ENCODE measurements at places on chromosomes 6 and 20. TPM values are rescaled to one million over a fixed set of nuclear protein-coding genes. Genes with fewer than 3 reads are reported as not detected.
A peak's percentile ranks its signal among the peaks of the same experiment; 100 is the strongest.

GRCh38 chr20:33702861-33703260, 16.7 kb upstream of the E2F1 start:
- no peak for DNase-seq
- peaks cover 16% of the 10 kb centered on the region for H3K36me3 ChIP-seq
- H3K27ac ChIP-seq, result no peak overlapping the region

GRCh38 chr6:68054756-68055155, 580.3 kb upstream of the ADGRB3 start:
- no peak overlapping the region for H3K4me3 ChIP-seq
- H3K27ac ChIP-seq, result no peak overlapping the region
- H3K4me1 ChIP-seq, result no peaks in the 10 kb centered on the region

DNA sequence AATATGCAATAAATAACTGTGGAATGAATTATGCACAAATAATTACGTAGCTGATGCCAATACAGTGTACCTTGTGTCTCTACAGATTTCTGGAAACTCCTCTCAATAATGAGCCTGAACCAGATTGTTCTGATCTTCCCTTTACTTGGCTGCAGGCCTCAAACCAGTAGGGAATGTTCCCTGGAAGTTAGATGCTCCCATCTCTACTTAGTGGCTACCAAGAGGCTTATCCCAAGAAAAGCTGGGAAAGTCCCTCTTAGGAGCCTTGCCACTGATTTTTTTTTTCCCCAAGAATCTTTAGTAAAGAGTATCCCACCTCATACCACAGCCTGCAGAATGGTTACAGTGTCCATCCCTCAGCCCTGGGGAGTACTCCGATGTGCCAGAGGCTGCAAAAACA, 702.1 kb downstream of the RFPL4B start:
- no peaks in the 10 kb centered on the region for H3K36me3 ChIP-seq
- H3K4me3 ChIP-seq, result no peak overlapping the region
- no peaks in the 10 kb centered on the region for H3K27me3 ChIP-seq
- H3K27ac ChIP-seq, result no peak overlapping the region

GRCh38 chr6:54730767-54731630, 115.6 kb upstream of the FAM83B start:
- no peaks in the 10 kb centered on the region for H3K4me1 ChIP-seq
- no peak for DNase-seq
- H3K27me3 ChIP-seq, result no peaks in the 10 kb centered on the region
- H3K36me3 ChIP-seq, result no peaks in the 10 kb centered on the region

GRCh38 chr6:24761193-24761835, 13.4 kb upstream of the GMNN start:
- no peaks in the 10 kb centered on the region for H3K36me3 ChIP-seq
- DNase-seq, result no peak
- H3K27ac ChIP-seq, result no peak overlapping the region
- H3K4me1 ChIP-seq, result no peaks in the 10 kb centered on the region
- H3K4me3 ChIP-seq, result no peak overlapping the region
- no peaks in the 10 kb centered on the region for H3K27me3 ChIP-seq

- peaks cover 16% of the 10 kb centered on the region for H3K4me1 ChIP-seq
- H3K27me3 ChIP-seq, result no peaks in the 10 kb centered on the region
- no peak overlapping the region for H3K4me3 ChIP-seq
- no peak for DNase-seq
- no peak overlapping the region for H3K27ac ChIP-seq
Observed at GRCh38 chr20:63967330-63968135, 2.2 kb downstream of the ZNF512B start.

DNA sequence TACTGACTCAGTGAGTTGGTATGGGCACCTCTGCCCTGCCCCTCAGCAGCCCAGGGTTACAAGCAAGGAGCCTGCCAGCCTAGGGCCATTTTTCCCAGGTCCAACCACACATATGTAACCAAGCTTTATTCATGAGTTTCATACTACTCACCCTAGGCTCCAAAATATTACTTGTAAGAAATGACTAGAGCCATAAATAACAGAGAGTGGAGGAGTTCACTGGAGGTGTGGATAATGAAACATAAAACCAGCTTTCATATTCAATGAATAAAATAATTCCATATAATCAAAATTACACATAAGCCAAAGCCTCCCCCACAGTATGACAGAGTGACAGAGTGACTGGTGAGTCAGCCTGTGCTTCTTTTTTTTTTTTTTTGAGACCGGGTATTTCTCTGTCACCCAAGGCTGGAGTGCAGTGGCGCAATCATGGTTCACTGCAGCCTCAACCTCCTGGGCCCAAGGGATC, 229.8 kb upstream of the SASH1 start:
- H3K4me1 ChIP-seq, result no peaks in the 10 kb centered on the region
- DNase-seq, result no peak
- H3K27ac ChIP-seq, result no peak overlapping the region

GRCh38 chr6:128487055-128487454, 33.3 kb downstream of the PTPRK start:
- no peak overlapping the region for H3K4me3 ChIP-seq
- no peaks in the 10 kb centered on the region for H3K27me3 ChIP-seq
- no peaks in the 10 kb centered on the region for H3K4me1 ChIP-seq
- H3K36me3 ChIP-seq, result no peaks in the 10 kb centered on the region
- H3K27ac ChIP-seq, result no peak overlapping the region
- no peak for DNase-seq

- DNase-seq, result no peak
- peak overlapping the region; percentile 99 for H3K27ac ChIP-seq
- peaks cover 9% of the 10 kb centered on the region for H3K4me1 ChIP-seq
- no peaks in the 10 kb centered on the region for H3K27me3 ChIP-seq
Observed at GRCh38 chr20:45407067-45407745, 883 bp upstream of the DBNDD2 start.

- H3K36me3 ChIP-seq, result no peaks in the 10 kb centered on the region
- no peaks in the 10 kb centered on the region for H3K27me3 ChIP-seq
- no peak overlapping the region for H3K4me3 ChIP-seq
- peaks cover 6% of the 10 kb centered on the region for H3K4me1 ChIP-seq
Observed at GRCh38 chr6:169051371-169051770, 202.3 kb downstream of the THBS2 start.

DNA sequence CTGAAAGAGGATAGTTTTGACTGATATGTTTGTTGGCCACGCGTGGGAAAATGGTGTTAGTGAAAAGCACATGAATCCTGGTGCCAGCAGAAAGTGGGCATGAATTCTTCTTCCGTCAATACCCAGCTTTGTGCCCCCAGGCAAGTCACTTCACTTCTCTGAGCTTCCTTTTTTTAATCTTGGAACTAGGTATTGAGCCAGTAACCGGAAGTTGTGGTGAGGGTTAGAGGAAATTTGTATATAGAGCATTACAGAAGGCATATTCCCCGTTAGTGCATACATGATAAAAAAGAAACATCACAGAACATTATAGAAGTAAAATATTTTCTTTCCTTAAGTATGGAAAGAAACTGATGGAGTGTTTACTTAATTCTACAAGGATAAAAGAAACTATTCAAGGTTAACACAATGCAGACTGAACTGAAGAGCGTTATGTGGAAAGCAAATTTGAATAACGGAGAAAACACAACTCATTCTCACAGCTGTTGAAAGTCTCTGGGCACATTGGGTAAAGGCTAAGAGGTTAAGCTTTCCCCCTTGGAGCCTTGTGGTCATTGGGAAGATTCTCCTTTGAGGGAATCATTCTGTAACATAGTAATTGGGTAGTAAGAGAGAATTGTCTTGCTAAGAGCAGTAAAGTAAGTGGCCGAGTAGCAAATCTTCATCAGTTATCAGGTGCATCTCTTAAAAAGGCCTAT, 223.1 kb downstream of the BCAS1 start:
- H3K27ac ChIP-seq, result no peak overlapping the region
- no peaks in the 10 kb centered on the region for H3K27me3 ChIP-seq

GRCh38 chr6:85460921-85461797, 11.3 kb downstream of the NT5E start:
- no peak overlapping the region for H3K4me3 ChIP-seq
- H3K27me3 ChIP-seq, result no peaks in the 10 kb centered on the region
- peak overlapping the region; percentile 90 for H3K27ac ChIP-seq
- DNase-seq, result no peak
- H3K36me3 ChIP-seq, result no peaks in the 10 kb centered on the region
- peaks cover 82% of the 10 kb centered on the region for H3K4me1 ChIP-seq

DNA sequence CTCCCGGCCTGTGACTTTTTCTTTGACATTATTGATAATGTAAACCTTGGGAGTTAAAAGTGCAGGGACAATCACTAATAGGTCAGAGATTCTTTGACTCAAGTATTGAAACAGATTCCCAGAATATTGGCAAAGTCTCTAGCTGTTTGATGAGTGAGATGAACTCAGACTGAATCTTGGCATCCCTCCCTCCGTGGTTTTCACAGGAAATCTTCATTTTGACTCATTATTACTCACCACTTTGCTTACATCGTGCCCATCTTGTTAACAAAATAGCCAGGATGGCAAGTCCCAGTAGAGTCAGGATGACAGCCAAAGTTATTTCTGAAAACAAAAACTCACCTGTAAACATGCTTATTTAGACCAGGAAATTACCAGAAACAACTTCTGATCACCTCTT, 2.0 kb downstream of the TSBP1 start:
- DNase-seq, result no peak
- H3K27me3 ChIP-seq, result no peaks in the 10 kb centered on the region
- no peaks in the 10 kb centered on the region for H3K36me3 ChIP-seq
- no peaks in the 10 kb centered on the region for H3K4me1 ChIP-seq
- no peak overlapping the region for H3K27ac ChIP-seq
- no peak overlapping the region for H3K4me3 ChIP-seq

DNA sequence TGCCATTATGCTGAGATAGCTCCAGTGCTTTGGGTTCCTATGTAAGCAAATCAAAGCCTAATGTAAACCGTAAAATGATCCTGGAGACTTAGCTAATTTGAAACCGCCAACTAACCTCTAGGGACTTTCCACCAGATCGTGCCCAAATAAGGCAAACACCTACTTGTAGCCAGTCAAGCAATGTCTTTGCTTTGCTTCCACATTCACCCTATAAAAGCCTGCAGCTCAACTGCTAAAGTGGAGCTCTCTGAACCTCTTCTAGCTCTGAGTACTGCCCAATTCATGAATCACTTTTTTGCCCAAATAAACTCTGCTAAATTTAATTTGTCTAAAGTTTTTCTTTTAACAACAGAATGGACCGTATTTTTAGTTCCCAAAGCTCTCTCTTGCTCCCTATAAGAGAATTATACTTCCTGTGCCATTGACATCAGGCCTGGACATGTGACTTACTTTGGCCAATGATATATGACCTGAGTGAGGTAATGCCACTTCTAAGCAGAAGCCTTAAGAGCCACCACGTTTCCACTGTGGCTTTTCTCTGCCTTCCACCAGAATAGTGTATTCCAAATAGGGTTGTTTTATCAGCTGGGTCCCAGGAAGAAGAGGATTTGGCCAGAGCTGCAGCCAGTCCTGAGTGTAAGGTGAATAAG, 34.8 kb upstream of the PSMF1 start:
- no peak overlapping the region for H3K27ac ChIP-seq
- H3K4me3 ChIP-seq, result no peak overlapping the region
- H3K36me3 ChIP-seq, result no peaks in the 10 kb centered on the region
- DNase-seq, result no peak
- H3K27me3 ChIP-seq, result no peaks in the 10 kb centered on the region
- H3K4me1 ChIP-seq, result no peaks in the 10 kb centered on the region

DNA sequence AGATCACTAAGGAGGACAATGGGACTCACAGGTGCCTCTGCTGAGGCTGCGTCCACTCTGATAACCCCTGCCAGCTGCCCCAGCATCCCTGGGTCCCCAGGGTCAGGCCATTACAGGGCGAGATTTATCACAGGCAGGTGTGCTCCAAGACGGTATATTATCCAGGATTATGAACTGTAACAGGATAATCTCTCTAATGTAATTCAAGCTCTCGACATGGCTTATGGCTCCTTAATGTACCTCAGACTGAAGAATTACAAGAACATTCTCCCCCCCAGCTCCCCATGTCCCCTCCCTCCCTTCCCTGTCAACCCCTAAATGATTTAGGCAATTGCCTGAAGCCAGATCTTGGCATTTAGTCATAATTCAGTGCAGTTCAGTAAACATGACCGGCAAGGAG, 86.8 kb downstream of the NCR2 start:
- peaks cover 7% of the 10 kb centered on the region for H3K4me1 ChIP-seq
- no peak overlapping the region for H3K4me3 ChIP-seq
- H3K36me3 ChIP-seq, result no peaks in the 10 kb centered on the region
- H3K27me3 ChIP-seq, result no peaks in the 10 kb centered on the region

GRCh38 chr6:160160929-160161646, 39.5 kb downstream of the SLC22A1 start:
- H3K27ac ChIP-seq, result no peak overlapping the region
- H3K4me1 ChIP-seq, result peaks cover 8% of the 10 kb centered on the region
- H3K36me3 ChIP-seq, result no peaks in the 10 kb centered on the region
- DNase-seq, result no peak

- no peak overlapping the region for H3K27ac ChIP-seq
- H3K36me3 ChIP-seq, result no peaks in the 10 kb centered on the region
- H3K4me3 ChIP-seq, result no peak overlapping the region
- no peaks in the 10 kb centered on the region for H3K4me1 ChIP-seq
- no peak for DNase-seq
- no peaks in the 10 kb centered on the region for H3K27me3 ChIP-seq
Observed at GRCh38 chr6:54140811-54141210, 29.6 kb downstream of the MLIP start.

- DNase-seq, result no peak
- H3K4me1 ChIP-seq, result no peaks in the 10 kb centered on the region
- H3K36me3 ChIP-seq, result no peaks in the 10 kb centered on the region
- no peak overlapping the region for H3K4me3 ChIP-seq
- no peaks in the 10 kb centered on the region for H3K27me3 ChIP-seq
- H3K27ac ChIP-seq, result no peak overlapping the region
Observed at GRCh38 chr6:102820098-102820497, 1426.6 kb downstream of the GRIK2 start.

Gene CLPSL2
- total RNA-seq, result not detected

Gene CCHCR1
- total RNA-seq, result 14.7 TPM

Gene PDE7B
- total RNA-seq, result 6.0 TPM

Gene BMP7
- not detected for total RNA-seq

Gene ARHGAP18
- total RNA-seq, result 10.7 TPM

Gene RSPH9
- total RNA-seq, result not detected

Gene EPB41L2
- 163 TPM for total RNA-seq

Gene ERVFRD-1
- not detected for total RNA-seq

Gene BTN1A1
- total RNA-seq, result not detected

Gene PRKN
- total RNA-seq, result 2.6 TPM

Gene TNFRSF6B
- 119 TPM for total RNA-seq
